ENCODE measurements at places on chromosomes 3 and 15. TPM values are rescaled to one million over a fixed set of nuclear protein-coding genes. Genes with fewer than 3 reads are reported as not detected.

Gene GOLGA6L24
- total RNA-seq = not detected

Gene WNT7A
- 12.5 TPM for total RNA-seq

Gene SCAMP5
- 1.9 TPM for total RNA-seq

Gene DGKG
- under 0.01 TPM for total RNA-seq

Gene SYNM
- 0.74 TPM for total RNA-seq

Gene CGNL1
- total RNA-seq = 0.56 TPM

Gene COL6A5
- not detected for total RNA-seq

Gene TGM4
- 0.33 TPM for total RNA-seq

Gene PIERCE2
- total RNA-seq = 0.51 TPM

All from airway epithelial cell (primary cell).